Progenitor cell of endocrine pancreas (in vitro differentiated cells): ENCODE measurements at places on chromosomes 6 and 20.
A peak's percentile ranks its signal among the peaks of the same experiment; 100 is the strongest.

- no peak overlapping the region for H3K4me3 ChIP-seq
- no peaks in the 10 kb centered on the region for H3K4me1 ChIP-seq
- peaks cover 5% of the 10 kb centered on the region for H3K27me3 ChIP-seq
- no peak for DNase-seq
Observed at GRCh38 chr20:57953638-57954037, 243.8 kb upstream of the PMEPA1 start.

GRCh38 chr20:19583532-19584175 lies 174.4 kb upstream of the RIN2 start:
- peak; percentile 79 for DNase-seq
- no peaks in the 10 kb centered on the region for H3K36me3 ChIP-seq
- H3K27me3 ChIP-seq = peaks cover 22% of the 10 kb centered on the region
- no peak overlapping the region for H3K27ac ChIP-seq

- H3K27ac ChIP-seq = no peak overlapping the region
- DNase-seq = no peak
- H3K4me1 ChIP-seq = no peaks in the 10 kb centered on the region
- H3K4me3 ChIP-seq = no peak overlapping the region
Observed at GRCh38 chr6:63963769-63964315, 328.2 kb downstream of the PHF3 start.

GRCh38 chr6:14906621-14907020 lies 339.2 kb upstream of the JARID2 start:
- no peak for DNase-seq
- no peak overlapping the region for H3K4me3 ChIP-seq
- peaks cover 28% of the 10 kb centered on the region for H3K4me1 ChIP-seq
- no peak overlapping the region for H3K27ac ChIP-seq

DNA sequence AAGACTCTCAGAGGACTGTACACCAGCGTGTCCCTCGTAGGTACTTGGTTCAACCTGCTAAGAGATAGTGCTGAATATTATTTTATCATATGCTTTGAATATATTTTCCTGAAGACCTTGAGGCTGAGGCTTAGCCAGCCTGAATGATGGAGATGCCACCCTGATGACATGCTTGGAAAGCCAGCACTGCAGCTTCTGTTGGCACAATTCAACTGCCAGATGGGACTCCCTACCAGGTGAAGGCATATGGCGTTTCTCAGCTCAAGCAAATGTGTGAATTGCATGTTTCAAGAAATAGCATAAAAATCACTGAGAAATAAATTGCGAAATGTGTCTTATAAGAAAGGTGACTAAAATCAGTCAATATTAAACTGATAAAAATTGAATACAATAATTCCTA lies 228.1 kb upstream of the CST7 start:
- H3K27me3 ChIP-seq = peaks cover 11% of the 10 kb centered on the region
- H3K27ac ChIP-seq = no peak overlapping the region
- no peak overlapping the region for H3K4me3 ChIP-seq

DNA sequence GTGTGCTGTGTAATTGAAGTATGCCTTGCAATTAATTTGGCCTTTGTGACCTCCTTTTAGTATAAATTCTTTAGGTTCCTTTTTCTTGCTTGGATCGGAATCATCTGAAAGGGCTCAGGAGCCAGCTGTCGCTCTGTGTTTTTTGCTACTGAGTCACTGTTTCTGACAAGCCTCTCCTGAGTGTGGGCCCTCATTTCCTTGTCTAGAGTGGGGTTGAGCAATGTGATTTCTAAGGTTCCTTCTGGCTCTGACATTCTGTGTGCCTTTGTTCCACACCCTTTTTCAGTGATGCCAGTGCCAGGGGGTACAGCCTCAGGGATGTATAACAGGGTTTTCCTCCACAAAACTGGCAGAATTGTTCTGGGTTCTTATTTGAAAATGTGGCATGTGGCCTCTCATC lies 26.5 kb downstream of the DAAM2 start:
- no peak for DNase-seq
- no peaks in the 10 kb centered on the region for H3K36me3 ChIP-seq
- no peak overlapping the region for H3K27ac ChIP-seq
- no peak overlapping the region for H3K4me3 ChIP-seq
- peaks cover under 1% of the 10 kb centered on the region for H3K27me3 ChIP-seq

- peak; percentile 75 for DNase-seq
- H3K27ac ChIP-seq = peak overlapping the region; percentile 91
- no peaks in the 10 kb centered on the region for H3K27me3 ChIP-seq
- H3K36me3 ChIP-seq = peaks cover 36% of the 10 kb centered on the region
- H3K4me1 ChIP-seq = peaks cover 9% of the 10 kb centered on the region
- no peak overlapping the region for H3K4me3 ChIP-seq
Observed at GRCh38 chr6:32118782-32119628, 9.0 kb downstream of the ATF6B start.

GRCh38 chr6:160455081-160455480 lies 106.9 kb downstream of the SLC22A3 start:
- H3K4me3 ChIP-seq = no peak overlapping the region
- H3K36me3 ChIP-seq = no peaks in the 10 kb centered on the region
- peaks cover 3% of the 10 kb centered on the region for H3K4me1 ChIP-seq
- H3K27me3 ChIP-seq = no peaks in the 10 kb centered on the region

DNA sequence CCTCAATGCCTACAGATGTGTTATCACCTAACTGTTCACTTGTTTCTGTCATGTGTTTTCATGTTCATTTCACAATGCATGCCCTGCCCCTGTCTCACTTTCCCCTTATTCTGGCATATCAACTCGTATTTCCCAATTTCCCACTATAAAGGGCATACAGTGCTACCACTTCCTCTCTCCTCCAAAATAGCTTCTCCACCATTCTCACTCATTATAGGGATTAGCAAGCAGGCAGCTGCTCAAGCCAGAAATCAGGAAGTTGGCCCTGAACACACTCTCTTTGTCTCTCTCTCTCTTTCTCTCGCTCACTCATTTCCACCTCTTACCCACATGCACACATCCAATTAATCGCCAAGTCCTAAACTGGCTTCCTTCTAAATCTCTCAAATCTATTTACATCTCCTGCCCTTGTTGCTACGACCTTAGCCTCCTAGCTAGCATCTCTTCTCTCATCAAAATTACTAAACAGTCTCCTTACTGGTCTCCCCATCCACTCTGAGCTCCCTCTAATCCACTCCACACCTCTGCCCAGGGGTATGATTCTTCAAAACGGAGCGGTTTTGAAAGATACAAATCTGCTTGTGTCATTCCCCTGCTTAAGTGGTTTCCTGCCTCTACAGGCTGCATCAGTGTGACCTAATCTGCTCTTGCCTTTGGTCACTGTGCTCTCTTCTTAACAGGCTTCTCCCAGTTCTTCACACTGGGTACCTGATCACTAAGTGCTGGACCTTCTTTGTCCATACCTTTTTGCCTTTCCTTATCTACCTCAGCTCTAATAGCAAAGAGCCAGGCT lies 196.2 kb downstream of the BTBD9 start:
- no peaks in the 10 kb centered on the region for H3K4me1 ChIP-seq
- H3K27me3 ChIP-seq = no peaks in the 10 kb centered on the region
- no peak for DNase-seq

- no peaks in the 10 kb centered on the region for H3K36me3 ChIP-seq
- H3K27me3 ChIP-seq = peaks cover 5% of the 10 kb centered on the region
- H3K4me3 ChIP-seq = no peak overlapping the region
- H3K4me1 ChIP-seq = peaks cover 5% of the 10 kb centered on the region
Observed at GRCh38 chr20:50038574-50038991, 55.8 kb downstream of the SNAI1 start.
